ENCODE measurements at places on chromosomes 11 and 22.

GRCh38 chr11:86180851-86181250 lies 63.7 kb upstream of the EED start:
- no peak for DNase-seq

DNA sequence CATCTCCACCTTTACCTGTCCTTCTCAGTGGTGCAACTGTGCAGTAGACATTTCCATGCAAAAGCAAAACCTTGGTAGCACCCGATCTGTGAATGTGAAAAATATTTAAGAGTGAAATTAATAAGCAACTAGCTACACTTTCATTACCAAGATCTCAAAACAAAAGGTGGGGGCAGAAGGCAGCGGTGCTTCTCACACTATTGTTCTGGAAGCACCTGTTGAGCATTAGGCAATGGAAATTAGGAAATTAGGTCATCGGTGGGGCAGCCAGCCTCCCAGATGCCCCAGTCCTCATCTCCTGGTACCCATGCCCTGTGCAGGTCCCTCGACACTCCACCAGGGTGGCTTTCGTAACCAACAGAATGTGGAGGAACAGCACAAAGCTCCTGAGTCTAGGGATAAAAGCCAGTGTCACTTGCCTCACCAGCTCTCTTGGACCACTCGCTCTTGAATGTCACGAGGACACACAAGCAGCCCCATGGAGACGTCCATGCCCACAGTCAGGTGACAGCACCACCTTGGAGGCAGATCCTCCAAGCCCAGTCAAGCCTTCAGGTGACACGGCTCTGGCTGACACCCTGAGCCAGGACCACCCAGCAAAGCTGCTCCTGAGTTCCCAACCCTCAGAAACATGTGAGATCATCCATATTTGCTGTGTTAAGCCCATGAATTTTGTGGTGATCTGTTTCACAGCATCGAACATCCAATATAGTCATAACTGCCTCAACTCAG lies 3.3 kb downstream of the LTO1 start:
- no peak for DNase-seq

- no peak for DNase-seq
Measured at GRCh38 chr11:130601141-130601540, 152.7 kb downstream of the ADAMTS15 start.

DNA sequence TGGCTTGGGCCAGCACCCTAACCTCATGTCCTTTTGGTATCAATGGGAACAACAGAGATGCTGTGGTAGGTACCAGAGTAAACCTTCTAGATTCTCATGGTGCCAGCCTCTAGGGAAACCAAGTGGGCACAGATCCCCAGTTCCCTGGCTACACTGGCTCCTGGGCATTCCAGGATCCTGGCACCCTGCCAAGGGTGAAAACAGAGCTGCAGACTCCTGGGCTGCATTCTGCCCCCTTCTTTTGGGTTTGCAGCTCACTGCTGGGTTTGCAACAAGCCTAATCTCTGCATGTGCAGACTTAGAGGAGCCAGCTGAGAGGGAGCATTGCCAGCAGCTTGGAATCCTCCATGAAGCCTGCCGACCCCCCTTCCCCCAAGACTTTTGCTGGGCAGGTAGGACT lies 30.6 kb downstream of the PRDM11 start:
- no peak for DNase-seq

DNA sequence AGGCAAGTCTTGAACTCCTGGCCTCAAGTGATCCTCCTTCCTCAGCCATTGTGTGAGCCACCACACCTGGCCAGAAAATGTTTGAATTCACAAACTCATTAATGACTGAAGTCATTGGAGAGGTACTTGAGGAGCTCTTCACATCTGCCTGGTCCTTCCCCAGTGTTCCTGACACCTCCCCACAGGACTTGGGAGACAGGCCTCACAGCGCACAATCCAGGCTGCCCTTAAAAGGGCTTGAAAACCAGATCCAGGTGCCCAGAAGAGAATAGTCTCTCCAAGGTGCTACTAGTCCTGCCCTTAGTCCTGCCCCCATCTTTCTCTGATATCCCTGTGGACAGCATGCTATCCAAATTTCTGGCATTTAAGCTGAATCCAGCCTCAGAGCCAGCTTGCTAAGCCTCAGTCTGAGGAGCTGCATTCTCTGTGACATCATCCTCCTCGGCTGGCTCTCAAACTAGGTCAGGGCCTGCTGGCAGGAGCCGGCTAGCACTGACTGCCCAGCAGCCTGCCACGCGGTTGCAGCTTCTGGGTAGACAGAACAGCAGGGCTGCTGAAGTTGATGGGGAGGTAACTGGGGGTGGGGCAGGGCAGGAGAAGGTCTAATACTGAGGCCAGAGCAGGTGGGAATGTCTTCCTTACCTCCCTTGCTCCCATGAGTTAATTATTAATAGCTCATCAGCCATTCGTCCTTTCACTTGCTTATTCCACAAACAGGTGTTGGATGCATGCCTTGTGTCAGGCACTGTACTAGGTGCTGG lies 35.3 kb upstream of the NECTIN1 start:
- DNase-seq, result no peak
